ENCODE measurements at places on chromosomes 1 and 21. TPM values are rescaled to one million over a fixed set of nuclear protein-coding genes. Genes with fewer than 3 reads are reported as not detected.

GRCh38 chr1:182784556-182785171 is 4.9 kb upstream of the NPL start:
- H3K4me3 ChIP-seq: no peak overlapping the region
- peak; percentile 15 for DNase-seq
- H3K36me3 ChIP-seq: no peaks in the 10 kb centered on the region
- no peaks in the 10 kb centered on the region for H3K27me3 ChIP-seq
- no peak overlapping the region for H3K27ac ChIP-seq

GRCh38 chr1:22636353-22636752 is at the start of gene C1QA:
Gene C1QA (plus strand): TSS chr1:22636628. CDS start chr1:22637617, 989 bp downstream.
- H3K4me1 ChIP-seq: no peaks in the 10 kb centered on the region
- H3K27ac ChIP-seq: no peak within 1 kb of the TSS
- no peaks in the 10 kb centered on the region for H3K36me3 ChIP-seq
- no peak for DNase-seq
- no peaks in the 10 kb centered on the region for H3K27me3 ChIP-seq

DNA sequence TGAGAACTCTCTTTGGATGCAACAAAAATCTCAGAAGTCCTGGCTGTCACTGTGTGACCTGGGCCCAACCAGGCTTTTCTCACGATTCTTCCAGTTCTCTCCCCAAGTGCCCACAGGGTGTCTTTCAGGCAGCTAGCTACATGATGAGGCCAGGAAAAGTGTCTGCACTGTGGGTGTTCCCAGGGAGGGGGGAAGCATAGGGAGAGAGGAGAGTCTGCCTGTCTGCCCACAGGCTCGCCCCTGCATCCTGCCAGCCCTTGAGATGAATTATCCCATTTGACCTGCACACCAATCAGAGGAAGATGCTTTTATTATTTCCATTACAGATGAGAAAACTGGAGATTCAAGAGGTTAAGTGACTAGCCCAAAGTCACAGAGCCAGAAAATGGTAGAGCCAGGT is 27.8 kb downstream of the FOXO6 start:
- no peak for DNase-seq
- no peaks in the 10 kb centered on the region for H3K27me3 ChIP-seq
- H3K4me3 ChIP-seq: no peak overlapping the region
- H3K36me3 ChIP-seq: no peaks in the 10 kb centered on the region
- H3K4me1 ChIP-seq: peaks cover 26% of the 10 kb centered on the region

DNA sequence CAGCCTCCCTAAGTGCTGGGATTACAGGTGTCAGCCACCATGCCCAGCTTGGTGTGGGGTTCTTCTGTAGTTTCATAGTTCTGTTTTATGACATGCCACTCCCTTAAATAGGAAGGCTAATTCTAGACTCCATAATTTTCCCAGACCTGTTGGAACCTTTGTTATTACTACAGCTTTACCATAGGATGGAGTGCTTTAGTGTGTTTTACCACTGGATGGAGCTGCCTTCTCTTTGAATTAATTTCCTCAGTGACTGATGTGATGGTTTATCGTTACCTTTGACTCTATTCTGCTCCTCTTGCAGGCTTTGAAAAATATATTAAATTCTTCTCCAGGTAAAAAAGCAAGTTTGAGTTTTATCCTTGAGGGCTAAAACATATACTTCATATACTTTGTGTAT is 84.6 kb upstream of the NEK7 start:
- H3K4me1 ChIP-seq: no peaks in the 10 kb centered on the region
- no peaks in the 10 kb centered on the region for H3K36me3 ChIP-seq
- no peak overlapping the region for H3K4me3 ChIP-seq

DNA sequence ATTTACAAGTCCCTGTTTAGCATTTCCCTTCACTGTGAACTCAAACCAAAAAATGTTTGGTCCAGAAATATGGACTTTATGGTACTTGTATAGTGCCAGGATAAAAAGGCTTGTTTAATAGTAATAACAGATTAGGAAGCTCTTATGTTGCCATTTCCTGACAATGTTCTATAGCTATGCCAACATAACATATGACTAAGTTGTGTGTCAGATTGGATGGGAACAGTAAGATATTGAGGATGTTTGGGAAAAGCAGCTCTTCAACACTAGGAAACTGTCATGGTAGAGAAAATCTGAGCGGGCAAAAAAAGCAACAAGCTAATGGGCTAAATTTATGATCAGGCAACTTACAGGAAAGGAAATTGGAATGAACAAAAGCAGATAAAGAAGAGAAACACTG is 287.1 kb upstream of the ADGRL4 start:
- H3K4me3 ChIP-seq: no peak overlapping the region
- H3K36me3 ChIP-seq: no peaks in the 10 kb centered on the region
- no peaks in the 10 kb centered on the region for H3K27me3 ChIP-seq
- no peaks in the 10 kb centered on the region for H3K4me1 ChIP-seq
- no peak for DNase-seq

DNA sequence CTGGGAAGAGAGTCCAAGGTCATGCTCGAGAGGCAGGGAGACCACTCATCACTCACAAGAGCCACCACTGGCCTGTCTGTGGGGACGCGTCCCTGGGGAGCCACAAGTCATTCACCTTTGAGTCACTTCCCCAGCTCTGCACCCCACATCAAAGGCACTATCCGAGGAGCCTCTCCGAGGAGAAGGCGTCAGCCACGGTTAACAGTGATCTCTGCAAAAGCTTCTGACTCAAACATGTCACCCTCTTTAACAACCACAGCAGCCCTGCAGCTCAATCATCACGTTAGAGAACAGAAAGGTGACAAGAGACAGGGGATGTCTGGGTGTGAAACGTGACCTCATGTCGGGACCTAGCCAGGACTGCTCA is 9.0 kb downstream of the LRRC47 start:
- H3K4me3 ChIP-seq: no peak overlapping the region
- H3K4me1 ChIP-seq: no peaks in the 10 kb centered on the region
- no peak for DNase-seq

- no peaks in the 10 kb centered on the region for H3K27me3 ChIP-seq
- H3K36me3 ChIP-seq: no peaks in the 10 kb centered on the region
- DNase-seq: no peak
- H3K27ac ChIP-seq: no peak overlapping the region
- no peaks in the 10 kb centered on the region for H3K4me1 ChIP-seq
- H3K4me3 ChIP-seq: no peak overlapping the region
These were observed 79.0 kb downstream of the SASS6 start for GRCh38 chr1:100053727-100054126.

- no peaks in the 10 kb centered on the region for H3K27me3 ChIP-seq
- H3K4me1 ChIP-seq: peaks cover 10% of the 10 kb centered on the region
- H3K27ac ChIP-seq: no peak overlapping the region
- no peak overlapping the region for H3K4me3 ChIP-seq
- no peak for DNase-seq
These were observed 37.3 kb downstream of the TMEM53 start for GRCh38 chr1:44636688-44637598.

DNA sequence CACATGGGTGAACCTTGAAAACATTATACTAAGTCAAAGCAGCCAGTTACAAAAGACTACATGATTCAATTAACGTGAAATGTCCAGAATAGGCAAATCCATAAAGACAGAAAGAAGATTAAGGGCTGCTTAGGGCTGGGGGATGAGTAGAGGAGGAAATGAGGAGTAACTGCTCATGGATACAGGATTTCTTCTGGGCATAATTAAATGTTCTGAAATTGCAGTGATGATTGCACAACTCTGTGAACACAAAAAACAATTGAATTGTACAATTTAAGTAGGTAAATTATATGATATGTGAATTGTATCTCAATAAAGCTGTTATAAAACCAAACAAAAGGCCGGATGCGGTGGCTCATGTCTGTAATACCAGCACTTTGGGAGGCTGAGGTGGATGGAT is 52.2 kb downstream of the RERE start:
- H3K27me3 ChIP-seq: no peaks in the 10 kb centered on the region
- no peak overlapping the region for H3K27ac ChIP-seq
- no peak overlapping the region for H3K4me3 ChIP-seq
- no peaks in the 10 kb centered on the region for H3K36me3 ChIP-seq
- H3K4me1 ChIP-seq: peaks cover 22% of the 10 kb centered on the region

- peaks cover 20% of the 10 kb centered on the region for H3K4me1 ChIP-seq
- H3K27ac ChIP-seq: no peak overlapping the region
- no peaks in the 10 kb centered on the region for H3K36me3 ChIP-seq
- H3K27me3 ChIP-seq: no peaks in the 10 kb centered on the region
- DNase-seq: no peak
These were observed 15.4 kb downstream of the OVAAL start for GRCh38 chr1:180574031-180574713.

DNA sequence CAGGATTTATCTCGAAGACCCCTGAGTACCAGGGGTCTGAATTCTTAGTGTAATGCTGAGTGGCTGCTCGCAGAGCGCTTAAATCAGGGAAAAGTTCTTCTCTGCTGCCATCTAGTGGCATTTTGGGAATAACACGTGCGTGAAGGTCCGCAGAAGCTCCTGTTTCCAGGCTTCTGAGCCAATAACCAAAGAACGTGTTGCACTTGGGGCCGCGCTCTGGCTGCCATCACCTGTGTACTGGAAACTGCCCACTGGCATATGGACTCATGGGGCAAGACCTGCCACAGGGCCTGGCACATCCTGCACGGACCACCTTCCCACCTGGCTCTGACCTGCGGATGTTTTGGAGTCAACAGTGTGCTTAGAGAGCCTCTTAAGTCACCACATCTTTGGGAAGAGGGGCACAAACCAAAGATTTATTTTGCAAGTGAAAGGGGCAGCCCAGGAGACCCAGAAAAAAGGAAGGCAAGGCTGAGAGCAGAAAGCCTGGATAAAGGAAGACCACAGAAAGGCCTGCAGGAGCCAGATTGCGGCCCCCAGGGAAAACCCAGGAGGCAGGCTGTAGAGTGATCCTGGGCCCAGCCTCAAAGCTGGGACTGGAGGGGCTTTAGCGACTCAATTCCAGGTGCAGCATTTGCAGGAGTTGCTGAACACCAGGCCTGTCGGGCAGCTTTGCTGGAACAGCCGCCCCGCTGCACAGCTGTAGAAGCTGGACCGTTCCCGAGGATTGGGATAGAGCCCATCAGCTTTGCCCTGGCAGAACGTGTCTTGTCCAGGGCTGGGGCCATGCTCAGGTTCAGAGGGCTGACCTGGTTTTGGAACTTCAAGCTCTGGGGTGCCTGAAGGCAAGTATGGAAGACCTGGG is 13.0 kb downstream of the CHIT1 start:
- no peaks in the 10 kb centered on the region for H3K27me3 ChIP-seq
- peak; percentile 50 for DNase-seq
- no peaks in the 10 kb centered on the region for H3K36me3 ChIP-seq
- H3K27ac ChIP-seq: no peak overlapping the region
- H3K4me3 ChIP-seq: no peak overlapping the region

GRCh38 chr1:107689159-107689558 is 275.8 kb downstream of the VAV3 start:
- no peak overlapping the region for H3K27ac ChIP-seq
- H3K4me3 ChIP-seq: no peak overlapping the region
- no peaks in the 10 kb centered on the region for H3K27me3 ChIP-seq
- peak; percentile 30 for DNase-seq

GRCh38 chr21:16792101-16792500 is 720.7 kb upstream of the CXADR start:
- no peak for DNase-seq
- H3K4me1 ChIP-seq: no peaks in the 10 kb centered on the region
- no peak overlapping the region for H3K4me3 ChIP-seq
- no peak overlapping the region for H3K27ac ChIP-seq

- H3K4me3 ChIP-seq: no peak overlapping the region
- H3K36me3 ChIP-seq: no peaks in the 10 kb centered on the region
- H3K27ac ChIP-seq: no peak overlapping the region
- H3K4me1 ChIP-seq: no peaks in the 10 kb centered on the region
These were observed 18.9 kb upstream of the OR10J5 start for GRCh38 chr1:159554696-159555095.

DNA sequence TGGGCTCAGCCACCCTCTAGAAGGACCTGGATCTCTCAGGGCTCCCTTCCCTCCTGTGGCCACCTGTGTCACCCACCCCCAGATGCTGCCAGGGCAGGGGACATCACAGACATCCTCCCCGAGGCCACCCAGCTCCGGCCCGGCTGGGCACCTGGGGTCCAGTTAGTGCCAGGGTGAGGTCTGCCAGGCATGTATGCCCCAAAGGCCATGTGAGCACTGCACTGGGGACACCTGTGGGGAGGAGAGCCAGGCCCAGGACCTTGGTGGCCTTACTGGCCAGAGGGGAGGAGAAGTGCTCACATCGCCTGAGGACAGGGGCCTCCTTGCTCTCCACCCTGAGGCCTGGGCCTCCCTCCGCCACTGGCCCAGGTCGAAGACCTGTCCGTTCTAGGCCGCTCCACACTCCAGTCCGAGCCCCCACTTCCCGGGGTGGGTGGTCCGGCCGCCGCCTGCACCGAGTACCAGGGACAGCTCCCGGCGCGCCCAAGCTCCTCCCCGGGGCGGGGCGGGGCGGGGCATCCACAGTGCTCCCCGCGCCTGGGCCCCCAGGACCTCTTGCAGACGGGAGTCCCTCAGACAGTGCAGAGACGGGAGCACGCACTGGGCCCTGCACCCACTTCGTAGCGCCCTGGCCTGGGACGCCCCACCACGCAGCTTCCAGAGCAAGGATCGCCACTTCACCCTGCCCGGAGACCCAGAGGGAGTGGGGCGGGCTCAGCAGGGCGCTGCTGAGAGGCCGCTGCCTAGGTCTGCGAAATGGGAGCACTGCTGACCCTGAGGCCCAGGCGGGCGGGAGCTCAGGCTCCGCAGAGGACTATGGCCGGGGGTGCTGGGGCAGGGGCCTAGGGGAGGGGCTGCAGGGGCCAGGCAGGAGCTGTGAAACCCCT is 34.3 kb upstream of the CCDC27 start:
- H3K4me3 ChIP-seq: no peak overlapping the region
- H3K36me3 ChIP-seq: no peaks in the 10 kb centered on the region
- no peaks in the 10 kb centered on the region for H3K4me1 ChIP-seq
- DNase-seq: no peak

- no peak for DNase-seq
- H3K4me3 ChIP-seq: no peak overlapping the region
- no peaks in the 10 kb centered on the region for H3K4me1 ChIP-seq
These were observed 14.5 kb downstream of the PLA2G4A start for GRCh38 chr1:186843226-186843625.

DNA sequence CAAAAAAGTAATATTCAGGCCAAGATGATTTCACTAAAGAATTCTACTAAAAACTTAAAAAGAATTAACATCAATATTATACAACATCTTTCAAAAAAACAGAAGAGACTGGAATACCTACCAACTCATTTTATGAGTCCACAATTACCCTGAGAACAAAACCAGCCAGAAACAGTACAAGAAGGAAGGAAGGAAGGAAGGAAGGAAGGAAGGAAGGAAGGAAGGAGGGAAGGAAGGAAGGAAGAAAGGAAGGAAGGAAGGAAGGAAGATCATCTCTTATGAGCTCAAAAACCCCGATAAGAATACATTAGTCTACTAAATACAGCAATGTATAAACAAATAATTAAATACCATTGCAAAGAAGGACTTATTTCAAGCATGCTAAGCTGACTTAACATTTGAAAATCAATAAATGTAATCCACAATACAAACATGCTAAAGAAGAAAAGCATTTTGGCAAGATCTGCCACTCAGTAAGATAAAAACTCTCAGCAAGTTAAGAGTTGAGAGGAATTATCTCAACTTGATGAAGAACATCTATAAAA is 149.9 kb upstream of the RGS18 start:
- H3K4me1 ChIP-seq: no peaks in the 10 kb centered on the region
- H3K27ac ChIP-seq: no peak overlapping the region
- H3K4me3 ChIP-seq: no peak overlapping the region
- no peaks in the 10 kb centered on the region for H3K27me3 ChIP-seq
- no peak for DNase-seq

ARTN gene
- 1.0 TPM for total RNA-seq

ZNF648 gene
- not detected for total RNA-seq

LMX1A gene
- total RNA-seq: not detected

TMPRSS15 gene
- total RNA-seq: not detected

ASCL5 gene
- total RNA-seq: not detected

LRRC52 gene
- not detected for total RNA-seq

ACKR1 gene
- 33.3 TPM for total RNA-seq

SLAMF1 gene
- 0.81 TPM for total RNA-seq

GOLT1A gene
- total RNA-seq: not detected

C2CD4D gene
- 1.3 TPM for total RNA-seq

Measured in thyroid gland (tissue), 4 donors.